ENCODE measurements at places on chromosomes 3 and 15.

DNA sequence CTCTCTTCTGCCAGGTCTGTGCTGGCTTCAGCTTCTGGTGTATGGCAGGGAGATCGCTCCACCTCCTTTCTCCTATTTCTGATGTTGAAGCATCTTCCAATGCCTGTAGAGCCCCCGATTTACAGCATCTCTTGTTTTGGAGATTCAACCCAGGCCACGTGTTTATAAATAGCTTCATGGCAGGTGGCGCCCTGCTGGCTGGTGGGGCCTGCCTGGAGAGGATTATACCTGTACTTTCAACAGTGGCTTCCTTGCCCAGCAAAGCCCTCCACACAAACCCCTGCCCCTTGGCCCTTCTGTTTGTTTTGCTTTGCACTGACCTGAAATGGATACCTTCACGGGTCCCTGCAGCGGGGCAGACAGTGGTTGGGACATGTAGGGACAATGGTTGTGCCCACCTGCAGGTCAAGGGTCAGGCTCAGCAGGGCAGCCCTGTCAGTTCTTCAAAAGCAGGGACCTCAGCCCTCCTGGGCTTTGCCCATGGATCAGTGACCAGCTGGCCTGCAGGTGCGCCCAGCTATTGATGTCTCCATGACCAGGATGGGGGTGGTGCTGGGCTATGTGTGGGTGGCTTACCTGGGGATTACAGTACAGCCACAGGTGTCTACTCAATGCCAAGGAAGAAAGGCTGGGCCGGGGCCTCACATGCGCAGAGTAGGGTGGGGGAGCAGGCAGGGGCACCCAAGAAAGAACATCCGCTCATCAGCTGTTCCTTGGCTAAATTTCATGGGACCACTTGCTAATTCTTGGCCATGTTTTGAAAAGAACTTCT, 112.7 kb upstream of the PRR23C start:
- no peak for DNase-seq

DNA sequence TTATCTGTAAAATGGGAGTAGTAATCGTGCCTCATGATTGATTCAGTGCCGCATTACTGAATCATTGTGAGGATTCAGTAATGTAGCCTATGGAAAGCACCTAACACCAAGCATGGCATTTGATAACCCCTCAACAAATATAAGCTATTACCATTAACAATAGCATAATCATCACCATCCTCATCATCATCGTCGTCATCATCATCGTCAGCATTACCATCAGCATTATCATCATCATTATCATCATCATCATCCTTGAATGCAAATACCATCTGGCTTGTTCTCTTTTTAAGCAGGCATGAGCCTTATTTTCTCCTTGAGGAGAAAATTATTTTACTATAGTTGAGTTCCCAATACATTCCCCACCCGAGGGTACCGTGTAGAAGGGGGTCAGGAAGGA, 115.4 kb upstream of the PTPRG start:
- no peak for DNase-seq

DNA sequence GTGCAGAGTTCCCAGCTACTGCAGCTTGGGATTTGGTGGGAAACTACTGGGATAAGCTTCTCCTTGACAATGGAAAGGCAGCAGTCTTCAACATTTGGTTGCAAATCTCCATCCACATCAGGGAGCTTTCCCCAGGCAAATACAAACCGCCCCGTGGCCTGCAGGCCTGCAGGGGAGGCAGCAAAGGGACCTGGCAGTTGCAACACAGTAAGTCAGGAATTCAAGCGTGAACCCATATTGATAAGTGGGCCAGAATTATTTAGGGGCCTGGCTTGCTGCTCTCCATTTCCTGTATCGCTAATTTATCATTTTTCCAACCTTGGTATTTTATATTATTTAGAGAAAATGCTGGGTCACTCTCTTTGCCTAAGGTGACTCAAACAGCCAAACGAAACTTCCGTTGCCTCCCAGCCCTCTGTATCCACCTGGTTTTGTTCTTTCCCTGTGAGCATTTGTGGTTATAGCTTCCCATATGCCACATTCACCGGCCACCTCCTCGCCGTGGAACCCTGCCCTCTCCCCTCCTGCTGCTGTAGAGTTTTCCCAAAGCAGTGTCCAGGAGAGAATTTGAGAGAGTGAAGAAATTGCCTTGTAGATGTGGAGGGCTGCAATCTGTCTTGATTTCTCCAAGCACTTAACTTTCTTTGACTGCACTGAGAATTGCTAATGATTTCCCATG, 34.8 kb downstream of the B3GALNT1 start:
- no peak for DNase-seq

GRCh38 chr3:194481103-194481502, 5.7 kb downstream of the ATP13A3 start:
- DNase-seq = no peak

GRCh38 chr3:190853464-190853863, 9.0 kb downstream of the GMNC start:
- DNase-seq = no peak

- no peak for DNase-seq
Observed at GRCh38 chr15:55737373-55737772, 5.6 kb downstream of the PRTG start.

- no peak for DNase-seq
Observed at GRCh38 chr15:56356616-56357015, 8.6 kb upstream of the TEX9 start.

DNA sequence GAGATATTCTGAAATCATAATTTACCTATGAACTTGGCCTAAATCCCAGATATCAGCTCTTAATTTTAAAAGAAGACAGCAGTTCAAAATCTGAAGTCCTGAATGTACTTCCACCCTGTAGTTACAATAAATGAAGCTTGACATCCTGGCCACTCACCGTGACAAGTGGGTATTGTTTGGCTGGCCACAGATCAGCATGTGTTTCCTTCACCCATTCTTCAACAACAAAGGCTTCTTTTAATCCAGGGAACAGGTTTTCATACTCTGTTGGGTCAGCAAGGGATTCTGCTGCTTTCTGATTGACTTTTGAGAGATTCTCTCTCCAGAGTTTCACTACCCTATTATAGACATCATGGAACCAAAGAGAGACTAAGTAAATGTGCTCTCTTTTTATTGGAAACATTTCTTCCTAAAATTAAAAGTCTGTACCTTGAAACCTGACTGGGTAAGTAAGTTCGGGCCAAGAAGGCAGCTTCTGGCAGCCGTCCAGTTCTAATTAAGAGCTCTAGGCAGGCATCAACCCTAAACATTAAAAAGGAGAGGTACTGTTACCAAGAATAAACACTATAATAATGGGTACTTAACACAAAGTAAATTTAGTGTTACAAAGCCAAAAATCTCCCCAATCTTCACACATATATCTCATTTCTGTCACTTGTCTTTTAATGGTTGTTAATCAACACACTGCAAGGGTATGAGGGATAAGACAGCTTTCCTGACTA, 15.2 kb downstream of the MRPS22 start:
- DNase-seq = no peak

- no peak for DNase-seq
Observed at GRCh38 chr15:31409171-31409570, 82.5 kb downstream of the KLF13 start.

- DNase-seq = no peak
Observed at GRCh38 chr3:45644063-45644790, 45.0 kb upstream of the SACM1L start.

GRCh38 chr3:189941679-189942078, 179.0 kb downstream of the P3H2 start:
- DNase-seq = no peak

GRCh38 chr3:149618151-149619123, 39.4 kb downstream of the WWTR1 start:
- DNase-seq = no peak

DNA sequence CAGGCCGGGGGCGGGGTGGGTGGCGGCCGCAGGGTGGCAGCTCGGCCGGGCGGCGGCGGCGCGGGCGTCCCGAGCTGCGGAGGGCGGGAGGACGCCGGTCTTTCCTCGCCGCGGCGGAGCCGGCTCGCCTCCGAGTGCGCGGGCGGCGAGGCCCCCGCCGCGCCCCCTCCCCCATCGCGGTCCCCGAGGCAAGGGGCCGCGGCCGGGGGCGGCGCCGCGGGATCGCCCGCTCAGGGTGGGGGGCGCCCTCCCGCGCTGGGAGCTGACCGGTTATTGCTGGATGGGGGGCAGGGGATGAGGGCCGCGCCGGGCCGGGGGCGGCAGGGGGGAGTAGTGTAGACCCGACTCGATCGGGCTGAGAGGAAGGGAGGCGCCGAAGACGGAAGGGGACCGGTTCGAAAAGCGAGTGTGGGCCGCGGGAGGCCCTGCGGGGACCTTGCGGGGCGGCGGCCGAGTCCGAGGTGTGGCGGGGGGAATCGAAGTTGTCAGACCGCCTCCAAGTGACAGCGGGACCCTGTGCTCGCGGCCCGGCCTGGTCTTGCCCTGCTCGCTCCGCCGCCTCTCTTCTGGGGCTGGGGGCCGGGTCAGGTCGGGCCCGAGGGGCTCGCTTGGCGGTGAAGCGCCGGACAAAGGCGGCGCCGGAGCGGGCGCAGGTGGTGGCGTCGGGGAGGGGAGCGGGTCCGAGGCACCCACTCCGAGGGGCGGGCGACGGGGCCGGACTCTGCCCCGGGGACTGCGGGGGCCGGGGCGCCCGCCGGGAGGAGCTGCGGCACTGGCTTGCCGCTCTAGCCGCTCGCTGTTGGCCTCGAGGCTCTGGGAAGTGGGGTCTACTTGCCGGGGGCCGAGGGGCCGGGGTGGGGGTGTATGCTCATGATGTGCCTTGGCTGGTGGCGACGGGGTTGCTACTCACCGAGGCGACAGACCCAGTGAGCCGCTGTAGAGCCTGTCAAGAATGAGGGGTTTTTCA, 1.1 kb downstream of the BAHD1 start:
- DNase-seq = no peak

DNA sequence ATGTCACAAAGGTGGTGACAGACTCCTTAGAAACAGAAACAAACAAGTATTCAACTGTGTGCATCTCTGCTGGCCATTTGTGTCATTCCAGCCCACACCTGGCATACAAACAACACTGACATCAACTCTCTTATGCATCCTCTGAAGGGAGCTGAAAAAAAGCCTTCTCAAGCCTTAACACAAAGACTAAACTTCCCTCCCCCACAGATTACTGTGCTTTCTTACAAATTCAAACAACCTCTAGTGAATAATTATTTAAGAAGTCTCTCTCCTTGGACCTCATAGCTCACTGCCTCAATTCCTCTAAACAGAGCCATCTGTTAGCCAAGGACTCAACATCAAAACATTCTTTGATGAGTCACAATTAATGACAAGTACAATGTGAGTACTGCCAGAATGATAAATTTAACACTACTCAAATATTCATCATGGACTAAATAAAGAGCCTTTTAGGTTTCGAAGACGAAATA, 132.1 kb downstream of the WDR76 start:
- no peak for DNase-seq

- DNase-seq = no peak
Observed at GRCh38 chr15:94400526-94401298, 169.4 kb downstream of the MCTP2 start.

- no peak for DNase-seq
Observed at GRCh38 chr3:8987645-8988383, 24.5 kb upstream of the RAD18 start.

- DNase-seq = no peak
Observed at GRCh38 chr3:67587811-67588210, 66.6 kb downstream of the SUCLG2 start.

- no peak for DNase-seq
Observed at GRCh38 chr3:148513096-148513543, 184.6 kb upstream of the AGTR1 start.

DNA sequence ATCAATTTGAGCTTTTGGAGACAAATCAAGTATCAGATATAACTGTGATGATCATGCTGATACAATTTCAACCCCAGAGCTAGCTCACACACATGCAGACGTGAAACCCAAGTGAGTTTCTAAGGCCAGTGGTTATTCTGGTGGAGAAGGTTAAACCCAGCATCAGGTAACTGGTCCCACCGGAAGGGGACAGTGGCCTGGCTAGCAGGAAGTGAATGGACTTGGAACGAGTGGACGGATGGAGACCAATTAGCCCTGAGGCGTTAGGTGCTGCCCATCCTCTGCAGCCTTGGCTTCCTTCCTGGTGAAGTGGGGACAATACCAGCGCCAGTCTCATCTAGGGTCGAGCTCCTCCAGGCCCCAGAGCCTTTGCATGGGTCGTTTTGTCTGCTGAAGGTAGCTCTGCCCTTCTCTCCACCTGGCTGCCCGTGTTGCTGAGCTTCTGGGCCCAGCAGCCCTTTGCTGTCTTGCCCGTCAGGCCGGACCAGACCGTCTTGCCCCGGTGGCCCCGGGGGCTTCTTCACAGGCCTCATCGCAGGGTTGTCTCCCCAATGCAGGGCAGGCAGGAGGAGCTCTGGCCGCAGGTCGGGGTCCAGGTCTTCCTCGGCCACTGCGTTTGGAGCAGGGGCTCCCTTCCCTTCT, 915 bp upstream of the KCTD6 start:
- no peak for DNase-seq
